NCI-H2029 treated with DMSO at 0.1 percent for 48 hours (cell line): ENCODE measurements at places on chromosomes 4 and X.
A peak's percentile ranks its signal among the peaks of the same experiment; 100 is the strongest.

GRCh38 chr4:83387012-83387411, 52.4 kb upstream of the HPSE start:
- DNase-seq = no peak

- DNase-seq = no peak
These were observed 245.8 kb upstream of the DMD start for GRCh38 chrX:33457102-33457501.

GRCh38 chrX:31872007-31872406, 800.2 kb upstream of the FTHL17 start:
- no peak for DNase-seq

DNA sequence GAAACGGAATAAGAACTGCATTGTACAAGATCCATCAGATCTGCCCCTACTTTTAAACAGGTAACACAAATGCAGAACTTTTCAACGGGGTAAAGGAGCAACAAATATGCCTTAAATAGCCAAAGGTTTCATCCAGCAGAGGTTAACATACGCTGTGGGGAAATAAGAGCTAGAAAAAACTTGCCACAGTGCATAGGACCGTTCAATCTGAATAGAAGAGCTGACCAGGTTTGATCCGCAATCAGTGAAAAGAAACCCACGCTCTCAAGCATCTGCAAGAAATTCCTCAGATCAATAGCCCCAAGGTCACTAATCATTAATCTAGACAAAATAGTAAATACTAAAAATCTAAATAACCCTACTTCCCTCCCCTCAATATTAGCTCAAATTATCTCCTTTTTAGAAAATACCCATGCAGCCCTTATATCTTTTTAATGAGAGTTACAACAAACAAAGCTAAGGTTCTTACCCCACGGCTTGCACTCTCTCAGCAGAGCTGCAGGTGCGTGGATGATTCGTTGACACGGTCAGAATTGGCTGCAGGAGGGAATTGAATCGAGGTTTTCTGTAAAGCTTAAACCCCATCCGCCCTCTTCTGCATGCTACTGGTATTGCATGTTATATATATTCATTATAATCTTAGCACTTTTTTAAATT, at the start of gene TLR10:
Gene TLR10, minus strand, starts transcription at position 539 of the 657 bp plus-strand sequence. CDS start 7,400 bp downstream, outside the sequence.
- DNase-seq = peak; percentile 73

- no peak for DNase-seq
These were observed 4.7 kb downstream of the MTM1 start for GRCh38 chrX:150573106-150573505.
